ENCODE measurements at places on chromosomes 13 and 19.
A peak's percentile ranks its signal among the peaks of the same experiment; 100 is the strongest.

DNA sequence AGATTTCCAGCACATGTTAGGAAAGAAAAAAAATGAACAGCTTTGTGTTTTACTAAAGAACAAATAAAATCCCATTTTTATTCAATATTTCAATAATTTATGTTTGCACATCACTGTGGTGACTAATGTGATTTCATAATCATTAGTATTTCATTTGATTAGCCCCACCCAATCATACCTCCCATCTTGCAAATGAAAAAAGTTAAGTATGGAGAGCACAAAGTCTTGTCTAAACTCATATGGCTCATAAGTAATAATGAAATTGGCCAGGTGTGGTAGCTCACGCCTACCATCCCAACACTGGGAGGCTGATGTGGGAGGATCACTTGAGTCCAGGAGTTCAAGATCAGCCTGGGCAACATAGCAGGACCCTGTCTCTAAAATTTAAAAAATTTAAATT is 3.8 kb downstream of the ZNF490 start:
- no peak overlapping the region for H3K27ac ChIP-seq
- no peaks in the 10 kb centered on the region for H3K27me3 ChIP-seq
- H3K4me1 ChIP-seq: peaks cover 26% of the 10 kb centered on the region
- H3K4me3 ChIP-seq: no peak overlapping the region
- DNase-seq: no peak

- no peak overlapping the region for H3K27ac ChIP-seq
- no peaks in the 10 kb centered on the region for H3K36me3 ChIP-seq
- DNase-seq: no peak
- no peaks in the 10 kb centered on the region for H3K4me1 ChIP-seq
These were observed 62.3 kb downstream of the SGCG start for GRCh38 chr13:23243066-23243465.

- DNase-seq: no peak
- H3K27ac ChIP-seq: no peak overlapping the region
- no peak overlapping the region for H3K4me3 ChIP-seq
- no peaks in the 10 kb centered on the region for H3K4me1 ChIP-seq
- no peaks in the 10 kb centered on the region for H3K36me3 ChIP-seq
- H3K27me3 ChIP-seq: no peaks in the 10 kb centered on the region
These were observed 30.4 kb downstream of the SLC25A15 start for GRCh38 chr13:40819797-40820315.

DNA sequence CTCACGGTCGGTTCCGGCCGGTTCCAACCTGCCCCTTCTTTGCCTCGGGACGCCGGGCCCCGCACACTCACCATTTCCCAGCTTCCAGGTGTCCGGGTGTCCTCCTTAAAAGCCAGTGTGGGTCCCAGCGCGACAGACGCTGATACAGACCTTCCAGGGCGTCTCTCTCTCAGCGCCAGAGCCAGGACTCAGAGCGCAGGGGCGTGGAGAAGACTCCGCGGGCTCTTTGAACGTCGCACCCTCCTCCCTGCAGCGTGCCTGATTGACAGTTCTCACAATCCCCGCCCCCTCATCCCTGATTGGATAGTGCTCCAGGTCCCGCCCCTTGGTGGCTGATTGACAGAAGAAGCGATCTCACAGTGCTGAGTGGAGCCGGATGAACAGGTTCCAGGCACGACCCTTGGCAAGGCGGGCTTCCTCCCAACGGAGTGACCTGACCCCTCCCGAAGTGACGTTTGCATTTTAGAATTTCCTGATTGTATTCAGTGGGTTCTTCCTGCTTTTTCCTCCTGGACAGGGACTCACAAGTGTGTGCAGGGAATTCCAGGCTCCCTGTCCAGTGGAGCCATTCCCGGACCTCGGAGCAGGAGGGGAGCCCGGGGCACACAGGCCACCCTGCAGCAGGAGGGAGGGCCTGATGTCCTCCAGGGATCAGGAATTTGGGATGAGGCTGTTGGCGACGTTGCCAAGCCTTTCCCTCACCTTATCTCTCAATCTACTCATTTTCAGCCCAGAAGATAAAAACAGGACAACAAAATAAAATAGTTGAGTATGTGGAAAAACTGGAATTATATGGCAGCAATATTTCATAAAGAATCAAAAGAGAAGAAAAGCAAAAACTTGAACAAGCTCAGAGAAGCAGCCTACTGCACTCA is at the start of gene ZNF823:
TSS of gene ZNF823 (minus strand) at position 201 of the 875 bp plus-strand sequence. CDS start at position 74, 127 bp downstream.
- H3K4me3 ChIP-seq: peak within 1 kb of the TSS; percentile 73
- H3K4me1 ChIP-seq: peaks cover 6% of the 10 kb centered on the region
- peak; percentile 98 for DNase-seq
- no peaks in the 10 kb centered on the region for H3K36me3 ChIP-seq

GRCh38 chr19:57053401-57053800 is 66.4 kb upstream of the USP29 start:
- H3K4me3 ChIP-seq: no peak overlapping the region
- H3K4me1 ChIP-seq: no peaks in the 10 kb centered on the region
- no peaks in the 10 kb centered on the region for H3K27me3 ChIP-seq
- no peaks in the 10 kb centered on the region for H3K36me3 ChIP-seq
- DNase-seq: no peak
- H3K27ac ChIP-seq: no peak overlapping the region

GRCh38 chr13:23570921-23571315 is 706 bp downstream of the TNFRSF19 start:
- H3K27me3 ChIP-seq: no peaks in the 10 kb centered on the region
- no peaks in the 10 kb centered on the region for H3K4me1 ChIP-seq
- DNase-seq: no peak
- no peaks in the 10 kb centered on the region for H3K36me3 ChIP-seq

DNA sequence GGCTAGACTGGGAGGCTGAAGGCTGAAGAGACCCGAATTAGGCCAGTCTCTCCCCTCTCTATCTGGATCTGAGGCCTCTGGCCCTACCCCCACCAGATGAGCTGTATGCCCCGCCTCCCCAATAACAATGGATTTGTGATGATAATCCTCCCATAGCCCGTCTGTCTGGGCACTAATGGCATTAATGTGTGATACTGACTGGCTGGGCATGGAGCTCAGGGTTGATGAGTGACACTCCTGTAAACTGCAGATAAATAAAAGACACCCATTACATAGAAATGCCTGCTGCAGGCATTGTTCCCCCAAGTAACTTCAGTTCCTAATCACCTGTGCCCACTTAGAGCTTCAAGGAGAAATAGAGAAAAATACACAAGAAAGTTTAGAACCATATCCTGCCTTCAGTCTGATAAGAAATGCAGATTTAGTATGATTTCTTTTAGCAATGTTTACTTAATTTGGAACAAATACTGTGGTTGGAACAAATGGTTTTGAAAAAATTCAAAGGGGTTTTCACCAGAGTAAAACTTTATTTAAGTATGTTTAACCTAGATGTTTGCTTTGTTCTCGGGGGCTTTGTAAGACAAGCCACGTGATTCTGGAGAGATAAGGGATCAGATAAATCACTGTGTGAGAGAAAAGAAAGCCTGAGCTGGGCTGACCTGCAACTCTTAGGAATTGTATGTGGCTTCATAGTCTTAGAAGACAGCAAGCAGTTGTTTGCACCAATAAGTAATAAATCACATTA is 60.3 kb downstream of the TNFRSF19 start:
- H3K4me1 ChIP-seq: no peaks in the 10 kb centered on the region
- H3K27me3 ChIP-seq: no peaks in the 10 kb centered on the region
- H3K36me3 ChIP-seq: no peaks in the 10 kb centered on the region
- no peak overlapping the region for H3K4me3 ChIP-seq

GRCh38 chr19:10643968-10644259 is 10.2 kb upstream of the ILF3 start:
- no peaks in the 10 kb centered on the region for H3K4me1 ChIP-seq
- H3K27ac ChIP-seq: no peak overlapping the region
- H3K27me3 ChIP-seq: no peaks in the 10 kb centered on the region
- no peaks in the 10 kb centered on the region for H3K36me3 ChIP-seq

DNA sequence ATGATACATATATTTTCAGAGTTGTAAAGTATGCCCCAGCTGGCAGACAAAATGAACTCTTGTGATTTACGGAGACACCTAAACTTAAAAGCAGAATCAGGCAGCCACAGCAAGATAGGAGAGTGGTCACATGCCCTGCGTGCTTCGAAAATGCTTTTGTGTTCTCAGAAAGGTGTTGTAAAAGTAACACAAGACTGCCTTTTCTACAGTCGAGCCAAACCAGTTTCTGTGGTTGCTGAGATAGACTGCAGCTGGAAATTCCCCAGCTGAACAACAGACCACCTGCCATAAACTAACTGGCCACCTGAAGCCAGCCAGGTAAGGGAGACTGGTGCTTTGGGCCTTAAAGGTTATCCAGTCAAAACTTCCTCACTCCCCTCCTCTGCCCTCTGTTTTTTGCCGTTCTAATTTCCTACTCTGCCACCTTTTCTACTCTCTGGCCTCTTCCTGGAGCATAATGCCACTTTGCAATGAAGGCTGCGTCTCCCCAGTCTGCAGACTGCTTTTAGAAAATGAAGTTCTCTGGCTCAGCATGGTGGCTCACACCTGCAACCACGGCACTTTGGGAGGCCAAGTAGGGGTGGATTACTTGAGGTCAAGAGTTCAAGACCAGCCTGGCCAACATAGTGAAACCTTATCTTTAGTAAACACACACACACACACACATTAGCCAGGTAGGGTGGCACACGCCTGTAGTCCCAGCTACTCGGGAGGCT is 381.2 kb upstream of the SLITRK1 start:
- H3K27ac ChIP-seq: peak overlapping the region; percentile 91
- no peaks in the 10 kb centered on the region for H3K27me3 ChIP-seq
- DNase-seq: peak; percentile 96
- H3K4me3 ChIP-seq: peak overlapping the region; percentile 46
- no peaks in the 10 kb centered on the region for H3K36me3 ChIP-seq

- H3K36me3 ChIP-seq: no peaks in the 10 kb centered on the region
- H3K4me3 ChIP-seq: no peak overlapping the region
- H3K4me1 ChIP-seq: peaks cover 10% of the 10 kb centered on the region
- no peak for DNase-seq
- peak overlapping the region; percentile 12 for H3K27ac ChIP-seq
- no peaks in the 10 kb centered on the region for H3K27me3 ChIP-seq
These were observed 24.4 kb upstream of the GPR18 start for GRCh38 chr13:99282264-99283231.

- H3K27ac ChIP-seq: no peak overlapping the region
- H3K27me3 ChIP-seq: no peaks in the 10 kb centered on the region
- H3K4me3 ChIP-seq: no peak overlapping the region
These were observed 322.3 kb downstream of the DLEU7 start for GRCh38 chr13:50521006-50521830.

DNA sequence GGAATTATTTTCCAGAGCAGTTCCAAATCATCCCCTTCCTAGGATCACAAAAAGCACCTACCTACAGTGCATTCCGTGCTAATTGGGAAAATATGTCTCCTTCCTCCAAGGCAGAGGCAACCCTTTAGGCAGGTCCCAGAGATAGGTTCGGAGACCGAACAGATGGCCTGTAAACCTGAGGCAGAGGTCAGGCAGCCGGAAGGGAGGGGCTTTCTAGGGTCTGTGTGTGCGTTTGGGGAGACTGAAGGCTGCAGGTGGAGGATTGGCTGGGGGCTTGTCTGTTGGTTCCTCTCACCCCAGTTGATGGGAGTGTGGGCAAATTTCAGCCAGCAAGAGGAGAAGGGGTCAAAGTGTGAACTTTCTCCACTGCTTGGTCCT is 7.1 kb downstream of the KCNN4 start:
- peaks cover 8% of the 10 kb centered on the region for H3K4me1 ChIP-seq
- no peak for DNase-seq

DNA sequence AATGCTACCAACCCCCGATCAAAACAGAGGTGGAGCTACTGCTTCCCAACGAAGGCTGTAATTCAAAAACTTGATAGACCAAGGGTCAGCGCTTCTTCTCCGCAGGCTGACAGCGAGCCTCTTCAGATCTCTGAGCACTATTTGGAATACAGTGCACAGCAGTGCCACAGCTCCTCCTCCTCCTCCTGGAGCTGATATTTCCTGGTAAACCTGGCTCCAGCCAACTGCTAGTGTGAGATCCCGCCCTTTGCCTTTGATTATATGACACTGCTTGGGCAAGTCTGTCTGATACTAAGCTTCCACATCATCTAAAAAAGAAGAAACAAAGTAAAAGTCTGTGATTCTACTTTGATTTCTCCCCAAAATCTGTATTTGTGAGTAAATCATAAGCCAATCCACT is 710.5 kb downstream of the DACH1 start:
- H3K27ac ChIP-seq: no peak overlapping the region
- no peak for DNase-seq
- H3K27me3 ChIP-seq: no peaks in the 10 kb centered on the region
- no peaks in the 10 kb centered on the region for H3K4me1 ChIP-seq

GRCh38 chr19:33292595-33293254 is 9.6 kb downstream of the CEBPA start:
- no peaks in the 10 kb centered on the region for H3K4me1 ChIP-seq
- H3K36me3 ChIP-seq: no peaks in the 10 kb centered on the region
- DNase-seq: no peak
- no peak overlapping the region for H3K4me3 ChIP-seq
- H3K27me3 ChIP-seq: peaks cover 85% of the 10 kb centered on the region
- H3K27ac ChIP-seq: no peak overlapping the region

- H3K4me3 ChIP-seq: no peak overlapping the region
- peaks cover 63% of the 10 kb centered on the region for H3K27me3 ChIP-seq
- H3K36me3 ChIP-seq: no peaks in the 10 kb centered on the region
- no peak for DNase-seq
- H3K27ac ChIP-seq: no peak overlapping the region
- H3K4me1 ChIP-seq: no peaks in the 10 kb centered on the region
These were observed 14.4 kb downstream of the CEACAM4 start for GRCh38 chr19:41612483-41612882.

- no peaks in the 10 kb centered on the region for H3K36me3 ChIP-seq
- no peaks in the 10 kb centered on the region for H3K4me1 ChIP-seq
- H3K27me3 ChIP-seq: peaks cover 78% of the 10 kb centered on the region
- no peak overlapping the region for H3K27ac ChIP-seq
- H3K4me3 ChIP-seq: no peak overlapping the region
These were observed 132 bp downstream of the SHD start for GRCh38 chr19:4279267-4279529.

DNA sequence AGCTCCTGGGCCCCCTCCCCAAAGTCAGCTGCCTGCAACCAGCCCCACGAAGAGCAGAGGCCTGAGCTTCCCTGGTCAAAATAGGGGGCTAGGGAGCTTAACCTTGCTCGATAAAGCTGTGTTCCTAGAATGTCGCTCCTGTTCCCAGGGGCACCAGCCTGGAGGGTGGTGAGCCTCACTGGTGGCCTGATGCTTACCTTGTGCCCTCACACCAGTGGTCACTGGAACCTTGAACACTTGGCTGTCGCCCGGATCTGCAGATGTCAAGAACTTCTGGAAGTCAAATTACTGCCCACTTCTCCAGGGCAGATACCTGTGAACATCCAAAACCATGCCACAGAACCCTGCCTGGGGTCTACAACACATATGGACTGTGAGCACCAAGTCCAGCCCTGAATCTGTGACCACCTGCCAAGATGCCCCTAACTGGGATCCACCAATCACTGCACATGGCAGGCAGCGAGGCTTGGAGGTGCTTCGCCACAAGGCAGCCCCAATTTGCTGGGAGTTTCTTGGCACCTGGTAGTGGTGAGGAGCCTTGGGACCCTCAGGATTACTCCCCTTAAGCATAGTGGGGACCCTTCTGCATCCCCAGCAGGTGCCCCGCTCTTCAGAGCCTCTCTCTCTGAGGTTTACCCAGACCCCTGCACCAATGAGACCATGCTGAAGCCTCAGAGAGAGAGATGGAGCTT is 4.7 kb upstream of the CEACAM5 start:
- H3K4me1 ChIP-seq: no peaks in the 10 kb centered on the region
- H3K36me3 ChIP-seq: no peaks in the 10 kb centered on the region
- H3K27ac ChIP-seq: no peak overlapping the region
- peaks cover 82% of the 10 kb centered on the region for H3K27me3 ChIP-seq

- H3K27me3 ChIP-seq: no peaks in the 10 kb centered on the region
- H3K27ac ChIP-seq: no peak overlapping the region
- H3K36me3 ChIP-seq: no peaks in the 10 kb centered on the region
- DNase-seq: no peak
These were observed 50.7 kb upstream of the USP29 start for GRCh38 chr19:57068921-57069697.

All from MM.1S (cell line).